ENCODE measurements at places on chromosomes 11 and 22. TPM values are rescaled to one million over a fixed set of nuclear protein-coding genes. Genes with fewer than 3 reads are reported as not detected.
A peak's percentile ranks its signal among the peaks of the same experiment; 100 is the strongest.

DNA sequence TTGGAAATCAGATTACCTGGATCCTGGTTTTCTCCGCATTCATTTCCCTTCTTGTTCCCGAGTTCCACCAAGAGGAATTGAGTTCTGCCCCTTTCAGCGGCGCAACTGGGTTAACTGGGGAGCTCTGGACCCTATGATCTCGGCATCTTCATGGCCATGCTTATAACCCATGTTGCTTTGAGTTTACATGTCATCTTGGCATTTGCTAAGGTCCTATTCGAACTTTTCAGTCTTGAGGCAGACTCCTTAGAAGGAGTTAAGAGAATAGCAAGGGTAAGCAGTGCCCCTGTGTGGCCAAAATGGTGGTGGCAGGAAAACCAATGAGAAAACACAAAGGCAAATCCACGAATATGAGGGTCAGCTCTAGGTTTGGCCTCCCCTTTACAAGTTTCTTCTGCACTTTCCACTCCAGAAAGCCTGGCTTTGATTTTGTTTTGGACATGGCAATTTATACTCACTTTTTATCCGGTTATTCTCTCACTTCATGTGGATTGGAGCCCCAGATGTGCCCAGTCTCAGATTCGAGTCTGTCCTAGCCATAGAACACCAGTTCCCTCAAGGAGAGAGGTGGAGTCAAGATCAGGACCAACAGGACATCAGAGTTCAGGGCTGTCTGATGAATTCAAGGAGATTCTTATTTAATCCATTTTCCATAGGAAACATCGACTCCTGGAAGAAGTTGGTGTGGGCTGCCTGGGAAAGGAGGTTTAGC lies 55.3 kb upstream of the FBXO3 start:
- H3K27ac ChIP-seq, result no peak overlapping the region
- H3K4me3 ChIP-seq, result peak overlapping the region; percentile 82
- peak; percentile 59 for DNase-seq
- H3K36me3 ChIP-seq, result no peaks in the 10 kb centered on the region
- H3K4me1 ChIP-seq, result peaks cover 7% of the 10 kb centered on the region

GRCh38 chr22:22982616-22983015 lies 87.7 kb upstream of the GNAZ start:
- peaks cover 2% of the 10 kb centered on the region for H3K4me1 ChIP-seq
- no peaks in the 10 kb centered on the region for H3K36me3 ChIP-seq
- no peak overlapping the region for H3K27ac ChIP-seq
- no peak overlapping the region for H3K4me3 ChIP-seq

DNA sequence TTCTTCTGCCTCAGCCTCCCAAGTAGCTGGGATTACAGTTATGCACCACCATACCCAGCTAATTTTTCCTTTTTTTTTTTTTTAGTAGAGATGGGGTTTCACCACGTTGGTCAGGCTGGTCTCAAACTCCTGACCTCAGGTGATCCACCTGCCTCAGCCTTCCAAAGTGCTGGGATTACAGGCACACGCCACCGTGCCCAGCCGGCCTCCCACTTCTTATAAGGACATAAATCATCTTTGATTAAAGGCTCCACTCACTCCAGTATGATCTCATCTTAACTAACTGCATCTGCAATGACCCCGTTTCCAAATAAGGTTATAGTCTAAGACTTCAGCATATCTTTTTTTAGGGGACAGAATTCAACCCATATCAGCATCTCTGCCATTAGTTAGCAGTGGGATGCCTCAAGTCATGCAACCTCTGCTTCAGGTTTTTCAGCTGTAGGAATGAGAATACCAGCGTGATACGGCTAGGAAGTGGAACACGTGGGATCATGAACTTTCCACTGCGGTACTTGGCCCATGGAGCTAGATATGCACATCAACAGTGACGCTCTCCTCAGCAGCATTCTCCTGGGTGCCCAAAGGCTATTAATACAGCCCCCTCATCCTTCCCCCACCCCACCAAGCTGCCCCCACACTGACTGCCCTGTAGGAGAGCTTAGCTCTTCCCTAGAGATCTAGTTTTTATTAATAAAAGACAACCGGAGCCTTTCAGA lies 41.4 kb downstream of the MCHR1 start:
- H3K36me3 ChIP-seq, result no peaks in the 10 kb centered on the region
- H3K27ac ChIP-seq, result no peak overlapping the region
- no peak overlapping the region for H3K4me3 ChIP-seq

DNA sequence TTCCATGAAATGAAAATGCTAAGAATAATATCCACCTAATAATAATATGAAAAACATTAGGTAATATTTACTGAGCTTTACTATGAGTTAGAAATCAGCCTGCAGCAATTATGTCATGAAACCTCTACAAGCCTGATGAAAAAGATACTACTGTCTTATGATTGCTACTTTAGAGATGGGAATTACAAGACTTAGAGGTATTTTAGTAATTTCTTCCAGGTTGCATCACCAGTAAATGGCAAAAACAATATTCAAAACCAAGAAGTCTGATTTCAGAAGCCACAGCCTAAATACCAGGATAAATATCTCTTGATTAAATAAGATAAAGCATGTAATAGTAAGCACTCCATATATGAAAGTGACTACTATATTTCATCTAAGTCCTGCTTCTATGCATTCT lies 13.8 kb downstream of the OR5B21 start:
- DNase-seq, result no peak
- no peak overlapping the region for H3K4me3 ChIP-seq
- H3K36me3 ChIP-seq, result peaks cover 18% of the 10 kb centered on the region

GRCh38 chr22:24129263-24129651 lies 52.0 kb upstream of the SUSD2 start:
- DNase-seq, result no peak
- H3K4me1 ChIP-seq, result peaks cover 20% of the 10 kb centered on the region
- no peaks in the 10 kb centered on the region for H3K27me3 ChIP-seq
- H3K27ac ChIP-seq, result no peak overlapping the region

The OR5A1 gene
- not detected for total RNA-seq

The VSIG10L2 gene
- not detected for total RNA-seq
